Left renal cortex interstitium (tissue), 4 donors: ENCODE measurements at places on chromosomes 1 and 21. TPM values are rescaled to one million over a fixed set of nuclear protein-coding genes. Genes with fewer than 3 reads are reported as not detected.

- DNase-seq = no peak
Observed at GRCh38 chr1:60228041-60228491, 154.5 kb upstream of the C1orf87 start.

DNA sequence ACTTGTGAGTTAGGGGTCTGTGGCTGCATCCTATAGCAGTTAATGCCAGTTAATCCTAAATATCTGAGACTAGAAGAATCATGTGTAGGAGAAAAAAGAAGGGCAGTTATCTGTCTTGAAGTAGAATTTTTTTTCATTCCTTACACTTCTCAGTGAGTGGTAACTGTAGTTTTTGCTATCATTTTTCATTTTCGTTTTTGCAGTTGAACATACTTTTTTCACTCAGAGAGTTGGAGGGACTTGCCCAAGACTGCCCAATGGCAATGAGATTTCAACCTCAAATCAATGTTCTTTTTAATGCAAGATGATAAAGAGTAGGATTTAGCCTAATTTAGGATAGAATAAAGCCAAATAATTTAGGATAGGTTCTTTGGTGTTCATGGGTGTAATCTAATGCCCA lies 5.5 kb downstream of the PRDX6 start:
- DNase-seq = no peak

- no peak for DNase-seq
Observed at GRCh38 chr1:200731654-200732332, 6.9 kb upstream of the CAMSAP2 start.

The GUCA2A gene
- not detected for polyA plus RNA-seq

The RHD gene
- polyA plus RNA-seq = 1.8 TPM

The ACTL8 gene
- not detected for polyA plus RNA-seq

The RBP7 gene
- 38.9 TPM for polyA plus RNA-seq
